ENCODE measurements at places on chromosomes 12 and 14. TPM values are rescaled to one million over a fixed set of nuclear protein-coding genes. Genes with fewer than 3 reads are reported as not detected.

GRCh38 chr12:62834406-62834805, 100.5 kb downstream of the PPM1H start:
- DNase-seq: peak; percentile 100

DNA sequence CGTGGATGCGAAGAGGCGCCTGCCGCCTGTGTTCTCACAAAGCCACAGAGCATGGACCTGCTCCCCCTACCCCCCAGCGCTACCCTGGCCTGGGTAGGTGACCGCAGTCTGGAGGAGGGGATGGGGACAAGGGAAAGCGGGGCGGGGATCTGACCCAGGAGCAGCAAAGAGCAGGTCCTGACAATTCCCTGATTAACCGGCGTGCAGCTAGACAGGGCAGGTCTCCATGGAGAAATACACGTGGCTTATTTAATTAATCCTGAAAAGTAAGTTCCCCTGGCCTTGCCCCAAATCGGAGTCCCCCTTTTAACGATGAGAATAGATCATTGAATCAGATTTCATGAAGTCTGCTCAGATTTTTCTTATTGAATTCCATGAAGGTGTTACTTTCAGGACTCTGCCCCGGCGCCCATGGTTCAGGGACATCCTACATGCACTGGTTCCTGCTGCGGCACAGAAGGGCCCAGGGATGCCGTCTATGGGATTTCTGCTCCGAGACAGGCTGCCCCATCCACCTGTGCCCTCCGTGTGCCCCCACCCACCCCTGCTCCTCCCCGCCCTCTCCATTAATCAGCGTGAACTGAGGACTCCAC, 251.0 kb upstream of the SFSWAP start:
- DNase-seq: no peak

DNA sequence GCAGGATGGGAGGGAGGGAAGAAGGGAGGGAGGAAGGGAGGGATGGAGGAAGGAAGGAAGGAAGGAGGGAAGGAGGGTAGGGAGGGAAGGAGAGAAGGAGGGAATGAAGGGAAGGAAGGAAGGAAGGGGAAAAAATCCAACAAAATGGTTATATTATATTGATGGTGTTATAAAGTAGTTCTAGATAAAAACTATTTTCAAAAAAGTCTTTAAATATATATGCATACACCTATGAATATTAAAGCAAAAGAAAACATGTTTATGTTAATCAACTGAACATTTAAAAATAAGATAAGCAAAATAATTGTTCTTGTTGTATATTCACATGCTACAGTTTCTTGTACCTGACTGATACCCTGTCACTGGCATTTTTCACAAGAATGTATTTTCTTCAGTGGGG, 1.9 kb downstream of the BDKRB1 start:
- no peak for DNase-seq

- DNase-seq: no peak
Observed at GRCh38 chr14:62364161-62364560, 601.9 kb downstream of the SNAPC1 start.

GRCh38 chr12:50317203-50317602, 33.9 kb upstream of the LIMA1 start:
- no peak for DNase-seq

- no peak for DNase-seq
Observed at GRCh38 chr12:118307069-118307954, 65.4 kb downstream of the TAOK3 start.

DNA sequence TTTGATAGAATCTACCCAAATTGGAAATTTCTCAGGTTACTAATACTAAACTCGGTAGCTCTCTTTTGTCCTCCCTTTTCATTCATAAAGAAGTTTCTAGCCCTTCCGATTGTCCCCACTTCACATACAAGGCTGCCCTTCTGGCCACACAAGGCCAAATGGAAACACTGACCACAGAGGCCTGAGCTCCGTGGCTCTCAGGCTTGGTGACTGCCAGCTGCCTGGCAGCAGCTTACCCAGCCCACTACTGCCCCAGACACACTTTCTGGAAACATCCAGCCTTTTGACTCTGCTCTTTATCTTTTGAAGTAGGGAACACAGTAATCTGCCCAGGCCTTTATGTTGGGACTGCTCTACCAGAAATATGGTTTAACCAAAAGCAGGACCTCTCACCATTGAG, 167.2 kb downstream of the GCH1 start:
- no peak for DNase-seq

C12orf56 gene
- not detected for total RNA-seq

SLC22A17 gene
- 25.9 TPM for total RNA-seq

ESPL1 gene
- 23.1 TPM for total RNA-seq

OLR1 gene
- total RNA-seq: 0.37 TPM

Measured in G401 (cell line).